ENCODE measurements at places on chromosomes 6 and 20.

- DNase-seq, result no peak
Observed at GRCh38 chr6:135087403-135087802, 32.8 kb upstream of the HBS1L start.

DNA sequence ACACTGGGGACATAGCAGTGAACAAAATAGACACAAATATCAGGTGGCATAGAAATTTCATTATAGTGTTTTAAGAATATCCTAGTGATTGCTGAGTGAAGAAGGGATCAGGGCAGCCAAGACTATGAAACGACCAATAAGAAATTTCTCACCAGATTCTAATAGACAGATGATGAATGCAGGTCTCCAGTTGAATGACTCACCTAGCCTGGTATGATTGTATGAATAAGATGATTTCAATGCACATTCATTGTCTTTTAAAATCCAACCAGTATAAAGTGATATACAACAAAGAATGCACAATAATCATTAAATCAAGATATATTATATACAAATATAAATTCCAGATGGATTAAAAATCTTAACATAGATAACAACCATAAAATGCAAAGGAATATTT lies 124.5 kb upstream of the TENT5A start:
- no peak for DNase-seq

GRCh38 chr6:112752791-112753190 lies 405.7 kb downstream of the RFPL4B start:
- DNase-seq, result no peak

DNA sequence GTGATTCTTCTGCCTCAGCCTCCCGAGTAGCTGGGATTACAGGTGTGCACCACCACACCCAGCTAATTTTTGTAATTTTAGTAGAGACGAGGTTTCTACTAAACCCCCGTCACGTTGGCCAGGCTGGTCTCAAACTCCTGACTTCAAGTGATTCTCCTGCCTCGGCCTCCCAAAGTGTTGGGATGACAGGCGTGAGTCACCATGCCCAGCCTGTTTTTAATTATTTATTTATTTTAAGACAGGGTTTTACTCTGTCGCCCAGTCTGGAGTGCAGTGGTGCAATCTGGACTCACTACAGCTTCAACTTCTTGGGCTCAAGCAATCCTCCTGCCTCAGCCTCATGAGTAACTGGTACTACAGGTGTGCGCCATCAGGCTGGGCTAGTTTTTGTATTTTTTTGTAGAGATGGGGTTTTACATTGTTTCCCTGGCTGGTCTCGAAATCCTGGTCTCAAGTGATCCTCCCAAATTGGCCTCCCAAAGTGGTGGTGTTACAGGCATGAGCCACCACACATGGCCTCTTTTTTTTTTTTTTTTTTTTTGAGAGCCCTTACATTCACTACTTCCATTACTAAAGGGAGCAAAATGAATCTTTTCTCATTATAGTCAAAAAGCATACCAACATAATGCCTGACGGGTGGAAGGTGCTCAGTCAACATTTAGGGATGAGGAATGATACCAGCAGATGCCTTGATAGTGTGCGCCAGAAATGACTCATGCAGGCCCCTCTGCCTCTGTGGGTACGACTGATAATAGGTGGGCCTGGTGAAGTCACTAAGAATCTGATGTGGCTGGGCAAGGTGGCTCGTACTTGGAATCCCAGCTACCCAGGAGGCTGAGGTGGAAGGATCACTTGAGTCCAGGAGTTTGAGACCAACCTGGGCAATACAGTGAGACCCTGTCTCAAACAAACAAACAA lies 17.8 kb upstream of the RALGAPB start:
- no peak for DNase-seq

All from activated CD4-positive, alpha-beta T cell treated with anti-CD3 and anti-CD28 coated beads for 24 hours (primary cell).